ENCODE measurements at places on chromosomes 4 and X.

DNA sequence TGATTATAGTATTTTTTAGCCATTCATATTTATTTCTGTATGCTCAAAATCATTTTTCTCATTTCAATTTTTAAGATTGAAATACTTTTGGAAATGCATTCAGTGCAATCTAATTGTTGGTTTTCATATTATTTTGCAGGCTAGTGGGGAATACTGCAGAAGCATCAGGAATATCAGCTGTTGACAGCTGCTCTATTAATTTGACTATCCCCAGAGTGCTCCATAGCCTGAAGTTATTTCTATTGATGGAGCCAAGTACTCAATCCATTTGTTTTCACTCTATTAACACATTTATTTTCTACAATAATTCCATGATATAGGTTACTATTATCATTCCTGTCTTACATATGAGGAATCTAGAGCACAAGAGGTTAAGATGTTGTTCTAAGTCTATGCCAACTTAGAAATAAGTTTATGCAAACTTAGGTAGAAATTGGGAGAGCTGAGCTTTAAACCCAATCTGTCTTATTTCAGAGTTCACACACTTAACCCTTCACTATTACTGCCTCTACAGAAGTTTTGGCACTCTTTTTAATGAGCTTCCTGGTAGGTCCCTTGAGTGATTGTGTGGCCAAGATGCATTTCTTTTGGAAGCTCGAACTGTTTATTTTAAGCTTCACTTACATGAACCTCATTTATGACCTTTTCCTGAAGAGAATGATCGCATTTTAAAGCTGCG lies 65.6 kb upstream of the PCDH18 start:
- no peak for DNase-seq

DNA sequence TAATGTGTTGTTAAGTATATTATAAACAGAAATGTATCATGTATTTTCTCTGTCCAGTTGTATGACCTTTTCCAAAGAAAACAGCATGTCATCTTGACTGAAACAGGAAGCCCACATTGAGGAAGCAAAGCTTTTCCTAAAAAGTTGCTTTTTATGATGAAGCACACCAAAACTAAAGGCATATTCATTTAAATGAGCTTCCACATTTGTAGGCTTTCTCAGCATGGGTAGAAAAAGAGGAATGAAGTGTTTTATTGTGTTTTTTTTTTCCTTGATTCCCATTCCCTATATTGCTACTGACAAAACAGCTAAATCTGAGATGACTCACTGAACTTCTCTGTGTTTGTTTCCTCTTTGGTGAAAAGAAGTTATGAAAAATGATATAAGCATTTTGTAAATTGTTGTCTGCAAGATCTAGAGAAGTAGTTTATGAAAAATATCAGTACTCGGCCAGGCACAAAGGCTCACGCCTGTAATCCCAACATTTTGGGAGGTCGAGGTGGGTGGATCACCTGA lies 32.5 kb upstream of the FRAS1 start:
- no peak for DNase-seq

- no peak for DNase-seq
Measured at GRCh38 chr4:176034499-176034898, 31.1 kb upstream of the WDR17 start.

GRCh38 chrX:153387987-153388721 lies 13.0 kb downstream of the PNMA6E start:
- DNase-seq: no peak

DNA sequence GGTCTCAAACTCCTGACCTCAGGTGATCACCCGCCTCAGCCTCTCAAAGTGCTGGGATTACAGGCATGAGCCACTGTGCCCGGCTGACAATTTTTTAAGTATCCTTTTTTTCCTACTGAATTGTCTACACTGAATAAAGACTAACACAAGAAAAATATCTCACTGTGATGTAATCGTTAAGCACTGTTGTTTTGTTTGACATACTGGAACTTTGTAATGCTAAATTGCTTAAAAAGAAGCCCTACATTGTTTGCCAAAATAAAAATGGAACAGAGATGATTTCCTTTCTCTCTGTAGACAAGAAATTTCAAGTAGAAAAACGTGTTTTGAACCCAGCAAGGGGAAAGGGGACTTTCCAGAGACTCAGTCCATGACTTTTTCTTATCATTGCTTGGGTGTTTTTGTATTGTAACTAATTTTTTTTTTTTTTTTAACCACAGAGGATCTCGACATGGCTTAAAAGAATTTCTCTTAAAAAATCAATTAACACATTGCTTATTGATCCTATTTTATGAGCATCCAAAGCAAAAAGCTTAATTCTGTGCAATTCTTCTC lies 74.9 kb downstream of the TMEM156 start:
- DNase-seq: no peak

DNA sequence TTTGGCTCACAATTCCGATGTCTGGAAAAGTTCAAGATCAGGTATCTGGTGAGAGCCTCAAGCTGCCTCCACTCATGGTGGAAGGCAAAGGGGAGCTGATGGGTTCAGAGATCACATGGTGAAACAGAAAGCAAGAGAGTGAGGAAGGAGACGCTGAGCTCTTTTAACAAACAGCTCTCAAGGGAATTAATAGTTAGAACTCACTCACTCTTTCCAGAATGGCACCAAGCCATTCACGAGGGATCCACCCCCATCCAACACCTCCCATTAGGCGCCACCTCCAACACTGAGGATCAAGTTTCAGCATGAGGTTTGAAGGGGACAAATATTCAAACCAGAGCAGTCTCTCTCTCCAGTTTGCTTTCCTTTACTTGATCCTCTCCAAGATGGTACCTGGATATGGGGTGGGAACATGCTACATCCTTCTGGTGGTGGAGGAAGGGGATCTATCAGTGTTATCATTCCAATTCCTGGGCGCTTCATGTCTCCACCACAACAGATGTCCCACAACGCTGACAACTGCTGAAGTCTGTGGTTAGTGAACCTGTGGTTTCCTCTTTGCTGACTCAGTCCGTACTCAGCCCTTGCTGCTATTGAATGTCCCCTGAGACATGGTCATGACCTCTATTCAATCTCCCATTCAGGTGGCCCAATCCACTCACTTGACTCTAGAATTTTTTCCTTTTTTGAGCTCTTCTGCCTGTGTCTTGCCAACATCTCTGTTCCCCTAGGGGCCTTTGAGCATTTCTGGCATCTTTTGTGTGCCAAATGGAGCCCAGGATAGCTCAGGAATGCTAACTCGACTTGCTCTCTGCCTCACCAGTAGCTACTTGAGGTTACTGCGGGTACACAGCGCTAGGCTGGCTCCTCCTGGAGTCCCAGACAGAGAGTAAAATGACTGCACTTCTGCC lies 395.2 kb downstream of the MID1IP1 start:
- DNase-seq: peak; percentile 64

GRCh38 chr4:122663291-122663690 lies 42.4 kb upstream of the IL21 start:
- DNase-seq: no peak

DNA sequence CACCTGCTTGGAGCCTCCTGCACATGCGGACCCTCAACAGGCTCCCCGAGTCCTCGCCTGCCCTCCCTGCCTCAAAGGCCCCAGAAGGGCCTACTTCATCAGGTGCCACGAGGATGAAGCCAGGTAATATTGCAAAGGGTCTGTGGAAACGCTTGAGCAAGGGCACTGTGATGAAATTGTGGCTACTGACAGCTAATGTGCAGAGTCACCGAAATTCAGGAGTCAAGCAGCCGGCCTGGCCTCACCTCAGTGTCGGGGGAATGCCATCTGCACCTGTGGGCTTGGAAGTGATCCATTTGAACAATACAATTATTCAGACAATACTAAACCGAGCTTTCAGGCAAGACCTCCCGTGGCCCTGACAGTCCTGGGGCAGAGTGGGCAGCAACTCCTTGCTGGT lies 3.1 kb upstream of the FGFR3 start:
- no peak for DNase-seq

DNA sequence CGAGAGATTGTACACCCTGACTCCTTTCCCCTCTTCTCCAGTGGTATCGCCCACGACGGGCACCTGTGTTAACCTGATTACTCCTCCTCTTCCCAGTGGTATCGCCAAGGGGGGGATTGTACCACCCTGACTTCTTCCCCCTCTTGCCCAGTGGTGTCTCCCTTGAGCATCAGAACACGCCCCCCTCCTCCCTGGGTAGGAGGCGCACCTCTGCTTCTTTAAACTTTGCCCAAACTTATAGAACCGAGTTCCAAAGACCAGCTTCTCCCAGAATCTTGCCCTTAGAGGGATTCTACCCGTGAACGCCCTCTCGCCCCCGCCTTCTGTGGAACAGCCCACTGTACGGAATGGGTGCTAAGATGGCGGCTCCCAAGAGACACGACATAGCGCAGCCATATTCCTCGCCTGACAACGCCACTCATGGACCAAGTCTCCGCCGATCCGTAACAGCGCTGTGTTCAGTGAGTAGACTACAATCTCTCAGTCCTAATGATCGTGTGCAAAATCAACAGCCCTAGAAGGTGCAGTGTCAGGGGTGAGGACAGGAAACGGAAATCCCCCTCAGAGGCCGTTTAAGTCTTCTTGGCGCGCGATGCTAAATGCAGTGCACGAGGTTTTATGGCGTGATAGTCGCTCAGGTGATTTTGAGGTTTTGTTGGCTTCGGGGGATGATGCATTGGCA lies 4.2 kb upstream of the ZNF157 start:
- DNase-seq: peak; percentile 77

GRCh38 chr4:87219632-87220093 lies 755 bp downstream of the KLHL8 start:
- DNase-seq: peak; percentile 57

- no peak for DNase-seq
Measured at GRCh38 chr4:65600656-65601055, 69.6 kb downstream of the EPHA5 start.

- no peak for DNase-seq
Measured at GRCh38 chrX:42050345-42050744, 127.0 kb upstream of the CASK start.

DNA sequence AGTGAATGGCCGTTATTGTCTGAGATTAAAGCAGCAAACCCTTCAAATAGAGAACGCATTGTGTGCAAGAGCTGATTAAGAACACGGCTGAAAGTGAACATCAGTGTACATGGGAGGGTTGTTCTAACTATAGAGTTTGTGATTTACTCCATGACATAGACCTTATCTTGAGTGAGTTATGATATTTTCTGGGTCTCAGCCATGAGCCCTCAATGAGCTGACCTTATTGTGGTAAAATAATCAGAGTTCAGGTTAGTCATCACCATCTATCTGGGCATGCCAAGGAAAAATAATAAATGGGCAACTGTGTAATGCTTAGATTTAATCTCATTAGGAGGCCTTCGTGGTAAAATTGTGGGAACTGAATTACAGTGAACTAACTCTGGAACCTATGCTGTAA lies 33.2 kb upstream of the CLDN24 start:
- no peak for DNase-seq

DNA sequence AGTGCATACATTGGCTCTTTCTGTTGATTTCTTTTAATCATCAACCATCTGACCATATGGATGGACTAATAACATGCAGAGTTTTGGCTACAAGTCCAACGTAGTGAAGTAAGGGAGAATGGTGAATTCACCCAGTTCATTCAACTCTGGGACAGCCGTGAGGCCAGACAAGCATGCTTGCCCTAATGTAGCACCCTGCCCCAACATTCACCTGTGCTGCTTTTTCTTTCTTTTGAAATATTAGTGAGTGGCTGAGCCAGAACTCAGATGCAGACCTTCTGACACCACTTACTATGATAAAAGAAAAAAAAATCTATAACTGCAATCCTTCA lies 17.5 kb downstream of the ARSJ start:
- DNase-seq: no peak

GRCh38 chr4:143420227-143420626 lies 83.6 kb downstream of the GAB1 start:
- DNase-seq: no peak

DNA sequence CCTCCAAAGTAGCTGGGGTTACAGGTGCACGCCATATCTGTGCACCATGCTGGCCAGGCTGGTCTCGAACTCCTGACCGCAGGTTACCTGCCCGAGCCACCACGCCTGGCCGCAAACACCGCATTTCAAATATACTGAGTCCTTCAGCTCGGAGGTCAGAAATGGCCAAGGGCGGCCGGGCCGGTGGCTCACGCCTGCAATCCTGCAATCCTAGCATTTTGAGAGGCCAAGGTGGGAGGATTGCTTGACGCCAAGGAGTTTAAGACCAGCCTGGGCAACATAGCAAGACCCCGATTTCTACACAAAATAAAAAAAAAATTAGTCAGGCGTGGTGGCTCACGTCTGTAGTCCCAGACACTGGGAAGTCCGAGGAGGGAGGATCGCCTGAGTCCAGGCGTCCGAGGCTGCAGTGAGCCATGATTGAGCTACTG lies 71.9 kb upstream of the PPP2R3B start:
- no peak for DNase-seq

DNA sequence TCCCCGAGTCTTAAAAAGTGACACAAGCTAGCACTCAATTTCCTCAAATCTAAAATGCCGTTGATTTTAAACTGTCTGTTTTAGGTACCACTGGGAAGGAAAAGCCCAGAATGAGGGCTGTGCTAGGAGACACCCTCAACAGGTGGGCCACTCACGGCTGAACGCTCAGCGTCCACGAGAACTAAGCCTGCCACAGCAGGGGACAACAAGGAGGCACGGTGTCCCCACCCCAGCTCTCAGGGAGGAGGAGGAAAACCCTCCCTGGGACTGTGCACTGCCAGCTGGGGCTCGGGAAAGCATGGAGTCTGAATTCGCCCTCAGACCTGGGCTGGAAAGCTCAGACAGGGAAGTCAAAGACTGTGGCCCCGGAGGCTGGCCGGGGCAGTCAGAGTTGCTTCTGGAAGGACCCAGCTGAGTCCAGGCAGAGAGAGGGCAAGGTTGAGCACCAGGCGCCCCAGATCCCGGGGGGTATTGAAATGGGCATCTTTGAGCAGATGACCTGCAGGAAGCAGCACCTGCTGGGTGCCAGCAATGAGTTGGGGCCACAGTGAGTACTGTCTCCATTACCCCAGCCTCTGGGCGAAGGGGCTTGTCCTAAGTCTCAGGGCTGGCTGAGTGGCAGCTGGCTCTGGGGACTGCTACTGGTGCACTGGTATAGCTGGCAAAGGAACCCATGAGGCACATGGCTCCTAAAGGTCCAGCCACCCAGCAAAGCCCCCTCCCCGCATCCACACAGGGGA lies 769 bp upstream of the CPZ start:
- DNase-seq: no peak

DNA sequence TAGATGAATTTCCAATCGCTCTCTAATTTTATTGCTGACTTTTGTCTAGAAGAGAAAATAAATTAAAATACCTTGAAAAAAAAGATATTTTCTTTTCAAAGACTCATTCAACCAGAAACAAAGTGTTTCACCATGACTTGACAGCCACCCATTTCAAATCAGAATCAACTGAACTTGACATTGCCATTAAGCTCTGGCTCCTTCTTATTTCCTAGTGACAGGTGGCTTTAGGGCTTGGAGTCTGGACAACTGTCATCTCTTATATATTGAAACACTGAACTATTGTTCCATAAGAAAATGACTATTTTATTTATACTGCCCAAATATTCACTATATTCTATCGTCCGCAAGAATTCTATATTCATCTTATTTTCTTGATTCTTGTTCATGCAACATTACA lies 229.2 kb downstream of the SLC39A8 start:
- no peak for DNase-seq

GRCh38 chrX:29297171-29297800 lies 710.0 kb downstream of the IL1RAPL1 start:
- DNase-seq: no peak

GRCh38 chr4:18039113-18039512 lies 17.6 kb upstream of the LCORL start:
- no peak for DNase-seq

GRCh38 chr4:6196324-6196723 lies 4.0 kb downstream of the JAKMIP1 start:
- DNase-seq: no peak

- DNase-seq: no peak
Measured at GRCh38 chr4:3066836-3067400, 7.4 kb downstream of the HTT-AS start.

- DNase-seq: no peak
Measured at GRCh38 chr4:154435895-154436294, 55.7 kb downstream of the DCHS2 start.
